ENCODE measurements at places on chromosomes 3 and 15.

DNA sequence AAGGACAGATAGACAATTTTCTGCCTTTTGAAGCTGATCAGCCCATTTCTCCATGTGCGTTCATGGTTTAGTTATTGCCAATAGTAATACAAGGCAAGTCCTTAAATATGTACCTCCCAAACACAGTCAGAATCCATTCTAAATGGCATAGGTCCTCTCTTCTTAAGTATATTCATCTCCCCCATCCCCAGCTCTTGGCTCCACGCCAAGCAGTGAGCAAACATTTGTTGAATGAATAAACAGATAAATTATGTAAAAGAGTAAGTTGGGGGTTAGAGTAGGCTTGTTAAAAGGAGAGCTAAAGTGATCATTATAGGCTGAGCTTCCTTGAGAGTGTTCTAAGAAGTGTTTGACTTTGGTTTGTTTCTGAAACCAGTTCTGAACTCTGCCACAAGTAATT lies 241.3 kb downstream of the ITPR1 start:
- DNase-seq: no peak

DNA sequence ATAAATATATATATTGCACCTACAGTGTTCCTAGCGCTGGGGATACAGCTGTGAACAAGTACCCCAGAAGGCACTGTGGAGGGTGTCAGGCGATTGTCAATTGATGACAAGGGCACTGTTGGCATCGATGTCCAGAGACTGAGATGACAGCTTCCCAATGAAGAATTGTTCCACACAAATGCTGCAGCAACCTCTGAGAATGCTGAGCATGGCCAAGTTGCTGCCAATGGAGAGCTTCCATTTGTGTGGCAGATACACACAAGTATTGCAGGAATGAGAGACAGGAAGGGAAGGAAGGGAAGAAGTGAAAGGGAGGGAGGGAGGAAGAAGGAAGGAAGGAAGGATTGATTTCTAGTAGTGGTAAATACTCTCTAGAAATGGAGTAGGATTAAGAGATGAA lies 21.9 kb downstream of the LRTM1 start:
- DNase-seq: no peak

DNA sequence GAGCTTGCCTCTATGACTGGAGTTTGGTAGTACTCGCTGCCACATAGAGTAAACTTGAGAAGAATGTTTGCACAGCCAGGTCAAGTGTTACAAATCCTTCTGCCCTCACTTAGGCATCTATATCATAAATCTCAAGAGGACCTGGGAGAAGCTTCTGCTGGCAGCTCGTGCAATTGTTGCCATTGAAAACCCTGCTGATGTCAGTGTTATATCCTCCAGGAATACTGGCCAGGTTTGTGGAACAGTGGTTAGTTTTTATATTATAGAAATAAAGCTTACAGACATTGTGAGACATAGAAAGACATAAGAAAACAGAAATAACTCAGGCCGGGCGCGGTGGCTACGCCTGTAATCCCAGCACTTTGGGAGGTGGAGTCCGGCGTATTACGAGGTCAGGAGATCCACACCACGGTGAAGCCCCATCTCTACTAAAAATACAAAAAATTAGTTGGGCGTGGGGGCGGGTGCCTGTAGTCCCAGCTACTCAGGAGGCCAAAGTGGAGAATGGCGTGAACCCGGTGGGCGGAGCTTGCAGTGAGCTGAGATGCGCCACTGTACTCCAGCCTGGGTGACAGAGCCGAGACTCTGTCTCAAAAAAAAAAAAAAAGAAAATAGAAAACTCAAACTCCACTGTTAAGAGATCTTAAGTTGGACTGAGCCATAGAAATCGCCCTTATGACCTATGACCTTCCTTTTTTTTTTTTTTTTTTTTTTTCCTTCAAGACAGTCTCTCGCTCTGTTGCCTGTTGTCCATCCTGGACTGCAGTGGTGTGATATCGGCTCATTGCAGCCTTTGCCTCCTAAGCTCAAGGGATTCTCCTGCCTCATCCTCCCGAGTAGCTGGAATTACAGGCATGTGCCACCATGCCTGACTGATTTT lies 2.2 kb downstream of the RPSA start:
- no peak for DNase-seq

- no peak for DNase-seq
Observed at GRCh38 chr15:40130799-40131502, 22.3 kb upstream of the BMF start.

DNA sequence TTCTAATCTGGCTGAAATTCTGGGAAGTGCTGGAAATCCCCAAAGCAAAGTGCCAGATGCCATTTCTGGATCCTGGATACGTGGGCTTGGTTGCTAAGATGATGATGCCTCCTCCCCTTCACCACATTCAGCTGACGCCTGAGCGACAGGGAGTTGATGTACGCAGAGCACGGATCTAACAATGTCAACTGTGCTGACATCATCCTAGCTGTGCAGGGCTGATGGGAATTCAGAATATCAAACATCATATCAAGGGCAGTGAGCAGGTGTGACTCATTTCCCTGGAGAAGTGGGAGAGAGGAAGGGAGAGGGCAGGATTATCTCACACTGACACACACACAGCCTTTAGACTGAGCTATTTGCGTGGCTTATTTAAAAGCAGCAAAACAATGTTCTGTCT lies 92.6 kb upstream of the ZBTB20 start:
- DNase-seq: no peak

- DNase-seq: no peak
Observed at GRCh38 chr3:179272385-179272784, 21.5 kb upstream of the KCNMB3 start.

DNA sequence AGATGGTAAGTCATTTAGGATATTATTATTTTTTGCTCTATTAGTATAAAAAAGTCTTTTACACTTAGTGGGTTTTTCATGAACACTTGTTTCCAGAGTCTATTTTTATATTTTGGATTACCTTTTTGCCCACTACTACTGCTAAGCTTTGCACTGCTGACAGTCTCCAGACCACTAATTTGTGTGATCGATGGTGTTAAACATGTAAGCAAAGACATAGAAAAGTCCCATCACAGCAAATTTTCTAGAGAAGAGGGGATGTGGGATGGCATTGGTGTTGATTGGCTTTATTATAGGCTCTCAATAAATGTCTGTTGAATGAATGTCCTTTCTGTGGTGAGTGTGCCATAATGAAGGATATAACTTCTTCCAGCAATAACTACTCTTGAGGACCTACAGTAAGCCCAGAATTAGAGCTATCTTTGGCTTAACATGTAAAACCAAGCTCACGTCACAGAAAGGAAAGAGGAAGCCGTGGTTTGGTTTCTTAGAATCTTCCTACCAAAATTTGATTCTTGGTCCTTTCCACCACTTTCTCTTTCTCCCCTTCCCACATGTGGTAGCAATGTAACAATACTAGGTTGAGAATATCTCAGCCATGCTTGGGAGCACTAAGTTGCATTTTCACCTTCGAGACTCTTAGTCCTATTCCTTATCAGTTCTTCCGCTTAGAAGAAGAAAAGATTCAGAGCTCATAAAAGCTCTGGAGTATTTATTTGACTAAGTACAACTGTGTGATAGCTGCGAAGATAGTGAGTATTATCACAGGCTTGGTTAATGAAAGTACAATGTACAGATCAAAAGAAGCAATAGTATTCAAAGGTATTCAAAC lies 90.6 kb upstream of the UMPS start:
- DNase-seq: peak; percentile 5

Measured in Jurkat, Clone E6-1 (cell line).